ENCODE measurements at places on chromosomes 13 and 19.

DNA sequence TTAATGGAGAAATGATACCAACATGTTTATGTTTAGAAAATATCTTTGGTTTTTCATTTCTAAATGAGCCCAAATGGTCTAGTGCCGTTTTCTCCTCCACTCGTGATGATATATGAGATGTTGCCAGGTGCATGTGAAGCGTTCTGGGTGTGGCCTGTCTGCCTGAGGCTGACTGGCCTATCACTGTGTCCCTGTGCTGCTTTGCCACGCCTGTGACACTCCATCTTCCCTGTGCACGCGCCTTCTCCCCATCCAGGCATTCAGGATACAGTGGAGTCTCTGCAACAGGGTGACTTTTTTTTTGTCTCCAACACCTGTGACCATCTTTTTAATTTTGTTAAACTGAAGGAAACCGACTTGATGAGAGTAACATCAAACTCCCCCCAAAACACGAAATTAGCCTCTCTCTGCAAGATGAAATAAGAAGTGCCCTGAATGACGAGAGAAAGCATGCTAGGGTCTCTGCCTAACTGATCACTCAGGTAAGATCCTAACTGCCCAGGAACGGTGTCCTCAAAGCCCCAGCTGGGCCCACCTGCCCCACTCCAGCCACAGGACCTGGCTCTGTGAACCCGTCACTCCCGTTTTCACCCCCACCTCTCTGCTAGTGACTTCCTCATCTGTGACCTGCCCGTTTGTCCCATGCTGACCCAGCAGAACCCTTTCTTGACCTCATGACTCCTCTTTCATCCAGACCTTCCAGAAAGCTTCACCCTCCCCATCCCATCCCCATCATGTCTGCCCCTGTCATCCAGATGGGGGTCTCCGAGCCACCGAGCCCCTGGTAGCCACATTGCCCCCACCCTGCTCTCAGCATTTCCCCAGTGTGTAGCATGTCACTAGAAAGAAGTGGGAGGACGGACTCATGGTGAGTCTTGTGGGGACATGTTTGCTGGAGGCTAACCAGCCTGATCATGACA, 33.2 kb upstream of the TFDP1 start:
- DNase-seq = no peak

DNA sequence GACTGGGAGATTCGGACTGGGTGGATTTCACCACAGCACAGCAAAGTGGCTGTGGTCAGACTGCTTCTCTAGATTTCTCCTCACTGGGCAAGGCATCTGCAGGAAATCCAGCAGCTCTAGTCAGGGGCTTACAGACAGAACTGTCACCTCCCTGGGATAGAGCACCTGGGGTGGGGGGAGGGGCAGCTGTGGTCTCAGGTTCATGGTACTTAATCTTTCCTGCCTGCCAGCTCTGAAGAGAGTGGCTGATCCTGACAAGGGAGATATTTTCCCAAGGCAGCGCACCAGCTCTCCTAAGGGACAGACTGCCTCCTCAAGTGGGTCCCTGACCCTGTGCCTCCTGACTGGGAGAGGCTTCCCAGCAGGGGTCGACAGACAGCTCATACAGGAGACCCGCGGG, 212.8 kb upstream of the KLF12 start:
- DNase-seq = no peak

DNA sequence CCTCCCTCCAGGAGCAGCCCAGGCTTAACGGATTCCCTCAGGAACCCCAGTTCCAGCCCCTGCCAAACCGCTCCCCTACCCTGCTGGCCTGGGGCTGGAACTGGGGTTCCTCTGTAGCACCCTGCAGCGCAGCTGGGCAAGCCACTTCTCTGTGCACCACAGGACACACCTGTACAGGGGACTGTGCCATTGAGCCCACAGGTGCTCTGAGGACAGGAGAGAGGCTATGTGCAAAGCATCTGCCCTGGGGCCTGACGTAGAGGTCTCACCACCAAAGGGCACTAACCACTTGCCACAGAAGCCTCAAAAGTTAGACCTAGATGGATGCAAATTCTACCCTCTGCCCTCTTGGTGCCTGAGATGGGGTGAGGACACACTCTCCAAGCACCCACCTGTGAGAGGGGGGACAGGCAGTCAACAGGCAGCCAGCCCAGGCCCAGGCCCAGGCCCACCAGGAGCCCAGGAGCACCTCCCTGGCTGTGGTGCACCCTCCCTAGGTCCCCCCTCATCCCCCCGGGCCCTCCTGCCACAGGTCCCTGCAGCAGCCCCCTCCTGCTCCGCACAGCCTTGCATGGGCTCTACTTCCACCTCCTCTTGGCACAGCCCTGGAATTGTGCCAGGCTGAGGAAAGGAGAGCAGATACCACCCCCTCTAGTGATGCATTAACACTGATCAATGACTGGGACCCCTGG, 27.6 kb upstream of the SLC35E1 start:
- DNase-seq = no peak

DNA sequence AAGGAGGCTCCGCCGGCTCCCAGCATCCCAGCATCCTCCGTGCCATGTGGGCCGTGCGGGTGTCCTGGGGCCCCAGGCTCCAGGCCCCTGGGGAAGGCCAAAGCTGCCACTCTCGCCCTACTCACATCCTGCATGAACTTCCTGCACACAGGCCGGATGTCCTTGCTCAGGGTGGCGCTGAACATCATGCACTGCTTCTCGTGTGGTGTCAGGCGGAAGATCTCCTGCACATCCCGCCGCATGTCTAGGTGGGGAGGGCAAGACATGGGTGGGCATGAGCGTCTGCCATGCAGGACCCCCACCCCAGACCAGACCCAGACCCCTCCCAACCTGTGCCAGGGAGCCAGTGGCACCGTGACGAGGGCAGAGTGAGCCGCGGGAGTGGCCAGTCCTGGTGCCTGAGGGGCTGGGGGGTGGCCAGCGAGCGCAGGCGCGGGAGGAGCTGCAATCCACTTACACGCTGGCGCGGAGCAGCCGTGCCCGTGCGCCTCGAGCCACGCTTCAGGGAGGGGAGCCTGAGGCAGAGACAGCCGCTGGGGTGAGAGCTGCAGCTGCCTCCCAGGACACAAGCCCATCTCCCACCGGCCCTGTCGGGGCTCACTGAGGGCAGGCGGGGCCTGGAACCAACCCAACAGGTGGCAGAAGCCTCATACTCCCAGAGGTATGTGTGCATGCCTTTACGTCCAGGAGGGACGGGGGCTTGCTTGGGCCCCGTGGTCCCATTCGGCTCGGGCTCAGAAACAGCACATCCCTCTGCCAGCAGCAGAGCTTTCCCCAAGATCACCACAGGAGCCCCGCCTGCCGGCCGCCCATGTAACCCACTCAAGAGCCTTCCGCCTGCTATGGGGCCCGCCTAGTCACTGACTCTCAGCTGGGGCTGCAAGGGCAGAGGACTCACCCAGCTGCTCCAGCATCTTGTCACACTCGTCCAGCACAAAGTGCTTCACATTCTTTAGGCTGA, 8.8 kb downstream of the DDX39A start:
- no peak for DNase-seq

DNA sequence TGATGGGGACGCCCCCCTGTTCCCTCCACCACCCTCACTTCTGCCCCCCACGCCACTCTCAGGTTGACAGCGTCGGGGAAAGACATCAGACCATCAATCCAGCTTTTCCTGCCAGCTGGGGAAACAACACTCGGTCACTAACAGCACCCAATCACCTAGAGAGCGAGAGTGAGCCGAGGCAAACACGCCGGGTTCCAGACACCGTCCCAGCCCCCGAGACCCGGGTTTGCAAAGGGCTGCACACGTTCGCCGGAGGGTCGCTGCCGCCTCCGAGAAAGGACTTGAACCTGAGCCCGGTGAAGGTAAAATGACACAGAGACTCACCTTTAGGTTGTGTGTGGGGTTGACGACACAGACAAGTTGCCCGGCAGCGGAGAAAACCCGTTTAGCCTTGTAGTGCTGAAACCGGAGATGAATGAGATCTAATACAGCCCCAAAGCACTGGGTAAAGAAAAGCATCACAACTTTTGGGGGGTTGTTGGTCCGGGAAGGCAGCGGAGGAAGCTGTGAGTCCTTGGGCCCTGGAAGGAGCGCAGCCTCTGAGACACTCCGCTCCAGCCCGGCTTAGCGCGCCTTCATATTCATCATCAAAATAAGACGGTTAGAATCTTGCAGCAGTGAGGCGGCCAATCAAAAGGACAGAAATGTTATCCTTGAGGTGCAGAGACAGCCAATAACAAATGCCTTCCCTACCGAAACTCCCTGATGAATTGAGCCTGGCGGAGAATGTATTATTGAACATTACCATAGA, at the start of gene SIAH3:
TSS of gene SIAH3 (minus strand) at position 583 of the 751 bp plus-strand sequence. CDS start at position 459, 124 bp downstream.
- DNase-seq = no peak

GRCh38 chr19:54390942-54391577, 24.2 kb upstream of the TTYH1 start:
- peak; percentile 42 for DNase-seq

- DNase-seq = no peak
Observed at GRCh38 chr13:66128692-66129269, 1101.4 kb downstream of the PCDH9 start.

- DNase-seq = no peak
Observed at GRCh38 chr13:74077792-74078191, 56.4 kb downstream of the KLF12 start.

GRCh38 chr19:20359933-20360720, 193.1 kb downstream of the ZNF486 start:
- no peak for DNase-seq

DNA sequence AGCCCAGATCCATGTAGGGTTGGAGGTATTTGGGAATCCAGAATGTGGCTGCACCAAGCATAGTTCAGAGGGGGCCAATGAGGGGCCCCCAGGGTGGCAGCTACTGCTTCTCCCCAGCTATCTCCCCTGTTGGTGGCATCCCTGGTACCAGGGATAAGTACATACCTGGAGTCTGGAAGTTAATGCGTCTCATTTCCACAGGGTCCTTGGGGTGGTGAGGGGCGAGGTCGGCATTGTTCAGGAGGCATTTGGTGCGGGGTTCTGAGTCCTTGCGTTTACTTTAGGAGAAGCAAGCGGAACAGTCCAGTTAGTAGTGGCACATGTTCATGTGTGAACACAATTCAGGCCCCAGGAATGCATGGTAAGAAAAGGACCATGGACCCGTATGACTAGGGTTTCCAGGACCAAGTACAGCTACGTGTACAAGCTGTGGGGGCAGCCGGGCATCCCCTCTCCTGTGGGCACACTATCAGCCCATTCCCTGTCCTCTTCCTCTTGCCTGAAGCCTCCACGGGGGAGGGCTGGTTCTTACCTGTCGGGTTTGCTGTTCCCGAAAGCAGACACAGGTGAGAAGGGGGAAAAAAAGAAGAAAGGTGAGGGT, 122.3 kb downstream of the PTPRS start:
- no peak for DNase-seq

- DNase-seq = no peak
Observed at GRCh38 chr13:88436974-88437373, 765.8 kb downstream of the SLITRK5 start.

All from Panc1 (cell line).